DMS79 treated with DMSO at 0.1 percent for 48 hours (cell line): ENCODE measurements at places on chromosomes 2 and 18.

DNA sequence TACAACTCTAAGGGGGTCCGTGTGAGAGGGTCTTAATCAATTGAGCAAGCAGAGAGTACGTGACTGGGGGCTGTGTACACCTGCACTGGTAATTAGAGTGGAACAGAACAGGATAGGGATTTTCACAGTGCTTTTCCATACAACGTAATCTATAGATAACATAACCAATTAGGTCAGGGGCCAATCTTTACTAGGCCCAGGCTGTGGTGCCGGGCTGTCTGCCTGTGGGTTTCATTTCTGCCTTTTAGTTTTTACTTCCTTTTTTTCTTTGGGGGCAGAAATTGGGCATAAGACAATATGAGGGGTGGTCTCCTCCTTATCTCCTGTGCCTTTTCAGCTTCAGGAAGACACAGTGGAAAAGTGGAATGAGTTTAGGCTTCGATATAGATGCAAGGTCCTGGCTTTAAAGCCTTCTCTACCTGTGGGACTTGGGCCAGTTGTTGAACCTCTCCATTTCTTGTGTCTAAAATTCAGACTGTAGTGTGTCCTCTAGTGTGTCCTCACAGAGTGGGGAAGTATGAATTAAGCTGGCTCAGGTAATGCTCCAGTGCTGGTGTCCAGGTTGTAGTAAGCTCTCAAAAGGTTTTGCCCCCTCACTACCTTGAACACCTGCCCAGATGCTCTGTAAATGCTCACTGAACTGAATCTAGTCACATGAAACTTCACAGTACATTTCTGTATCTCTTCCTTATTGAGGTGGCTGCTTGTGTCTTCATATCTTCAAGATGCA is 422.8 kb downstream of the SETBP1 start:
- peak; percentile 31 for DNase-seq

DNA sequence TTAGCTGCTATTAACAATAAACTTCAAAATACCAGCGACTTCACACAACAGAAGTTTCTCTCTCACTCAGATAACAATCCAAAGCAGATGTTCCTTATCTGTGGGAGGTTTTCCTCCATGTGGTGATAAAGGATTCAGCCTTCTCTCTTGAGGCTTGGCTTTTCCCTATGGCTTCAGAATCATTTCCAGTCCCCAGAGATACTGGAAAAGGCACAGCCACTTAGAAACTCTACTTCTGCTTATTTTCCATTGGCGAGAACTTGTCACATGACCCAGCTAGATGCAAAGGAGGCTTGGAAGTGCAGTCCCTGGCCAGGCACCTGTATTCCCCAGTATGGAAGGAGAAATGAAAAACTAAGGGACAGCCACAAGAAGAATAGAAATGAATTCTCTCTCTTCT is 344.8 kb downstream of the MTX2 start:
- DNase-seq: no peak

GRCh38 chr18:61597316-61597715 is 264.1 kb downstream of the CDH20 start:
- DNase-seq: no peak

DNA sequence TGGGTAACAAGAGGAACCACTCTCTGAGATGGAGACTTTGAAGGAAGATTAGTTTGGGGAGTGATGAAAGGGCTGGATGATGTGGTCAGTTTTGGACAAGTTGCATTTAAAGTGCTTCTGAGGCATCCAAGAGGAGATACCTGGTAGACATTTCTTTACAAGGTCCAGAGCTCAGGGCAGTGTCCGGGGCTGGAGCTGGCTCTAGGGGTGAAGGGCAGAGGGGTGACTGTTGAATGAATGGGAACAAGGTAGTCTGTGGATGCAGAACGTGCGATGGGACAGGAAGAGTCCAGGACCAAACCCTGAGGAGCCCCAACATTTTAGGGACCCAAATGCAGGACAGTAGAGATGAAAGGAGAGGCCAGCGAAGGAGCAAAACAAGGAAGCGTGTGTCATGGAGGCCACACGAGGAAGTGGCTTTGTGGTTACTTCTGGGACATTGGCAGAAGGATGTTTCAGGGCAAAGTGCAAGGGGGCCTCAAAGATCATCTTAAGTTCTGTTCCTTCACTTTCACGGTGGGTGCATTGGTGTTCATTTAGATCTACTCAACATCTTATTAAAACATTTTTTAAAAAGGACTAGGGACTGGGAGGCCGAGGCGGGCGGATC is 13.6 kb upstream of the GPR35 start:
- no peak for DNase-seq

GRCh38 chr18:34809451-34810072 is 99.5 kb downstream of the DTNA start:
- no peak for DNase-seq

- no peak for DNase-seq
Measured at GRCh38 chr2:222998459-222998858, 53.5 kb upstream of the KCNE4 start.

GRCh38 chr2:232463701-232464543 is 8.0 kb downstream of the ALPI start:
- DNase-seq: peak; percentile 37

GRCh38 chr2:150174056-150174805 is 313.2 kb downstream of the RND3 start:
- DNase-seq: no peak

DNA sequence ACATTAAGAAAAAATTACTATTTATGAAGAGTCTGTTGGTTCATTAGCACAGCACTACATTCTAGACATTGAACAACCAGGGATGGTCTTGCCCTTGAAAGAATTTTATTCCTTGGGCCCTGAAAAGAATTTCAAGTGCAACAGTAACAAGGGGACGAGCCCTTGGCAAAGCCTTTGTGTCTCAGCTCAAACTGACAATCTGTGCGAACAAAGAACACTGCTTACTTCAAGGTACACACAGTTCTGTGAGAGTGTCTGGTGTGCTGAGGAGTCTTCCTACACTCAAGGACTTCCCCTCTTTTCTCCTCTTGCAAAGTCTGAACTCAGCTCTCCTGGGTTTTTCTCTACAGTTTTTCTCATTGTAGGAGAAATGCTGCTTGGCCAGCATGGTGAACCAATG is 373.4 kb downstream of the NBAS start:
- DNase-seq: no peak

- DNase-seq: no peak
Measured at GRCh38 chr2:170924969-170925368, 4.1 kb upstream of the GORASP2 start.

GRCh38 chr2:173584676-173585458 is 230.2 kb downstream of the CDCA7 start:
- DNase-seq: no peak

- DNase-seq: no peak
Measured at GRCh38 chr2:193810533-193810932, 1615.8 kb upstream of the TMEFF2 start.

DNA sequence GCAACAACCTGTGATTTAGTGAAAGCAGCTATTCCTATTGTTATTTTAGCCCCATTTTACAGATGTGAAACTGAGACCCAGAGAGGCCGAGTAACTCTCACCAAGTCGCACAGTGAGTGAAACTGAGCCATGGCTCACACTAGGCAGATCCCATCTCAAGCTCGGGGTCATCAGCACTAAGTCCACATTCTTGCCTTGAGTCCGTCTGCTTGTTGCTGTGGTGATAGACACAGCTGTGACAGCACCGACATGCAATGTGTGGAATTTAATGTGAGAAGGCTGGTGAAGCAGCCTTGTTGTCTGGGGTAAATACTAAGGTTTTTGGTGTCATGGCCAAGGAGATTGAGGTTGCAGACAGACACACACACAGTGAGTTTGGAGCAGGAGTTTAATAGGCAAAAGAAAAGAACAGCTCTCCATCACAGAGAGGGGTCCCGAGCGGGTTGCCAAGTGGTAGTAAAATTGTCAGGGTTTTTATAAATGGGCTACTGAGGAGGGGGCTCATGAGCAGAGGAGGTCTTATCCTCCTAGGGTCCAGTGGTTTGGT is 40.2 kb upstream of the GMCL1 start:
- DNase-seq: no peak

DNA sequence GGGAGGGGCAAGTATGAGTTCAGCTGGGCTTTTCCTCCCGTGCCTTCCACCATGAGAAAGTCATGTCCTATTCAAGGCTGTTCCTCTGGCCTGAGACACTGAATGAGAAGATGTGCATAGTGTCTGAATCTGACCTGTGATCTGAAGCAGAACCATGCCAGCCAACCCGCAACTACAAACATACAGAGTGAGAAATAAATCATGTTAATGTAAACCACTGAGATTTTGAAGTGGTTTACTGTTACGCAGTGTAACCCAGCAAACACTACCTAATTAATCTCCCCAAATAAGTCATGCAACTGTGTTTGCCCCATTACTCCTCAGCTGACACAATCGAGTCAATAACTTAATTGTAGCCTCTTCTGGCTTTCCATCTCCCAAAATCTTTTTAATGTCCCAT is 49.2 kb downstream of the METTL4 start:
- DNase-seq: peak; percentile 86

GRCh38 chr18:54805571-54806334 is 22.5 kb upstream of the RAB27B start:
- no peak for DNase-seq

- DNase-seq: no peak
Measured at GRCh38 chr2:125405816-125406215, 1250.1 kb upstream of the GYPC start.

- DNase-seq: no peak
Measured at GRCh38 chr2:176507786-176508185, 238.5 kb downstream of the MTX2 start.

DNA sequence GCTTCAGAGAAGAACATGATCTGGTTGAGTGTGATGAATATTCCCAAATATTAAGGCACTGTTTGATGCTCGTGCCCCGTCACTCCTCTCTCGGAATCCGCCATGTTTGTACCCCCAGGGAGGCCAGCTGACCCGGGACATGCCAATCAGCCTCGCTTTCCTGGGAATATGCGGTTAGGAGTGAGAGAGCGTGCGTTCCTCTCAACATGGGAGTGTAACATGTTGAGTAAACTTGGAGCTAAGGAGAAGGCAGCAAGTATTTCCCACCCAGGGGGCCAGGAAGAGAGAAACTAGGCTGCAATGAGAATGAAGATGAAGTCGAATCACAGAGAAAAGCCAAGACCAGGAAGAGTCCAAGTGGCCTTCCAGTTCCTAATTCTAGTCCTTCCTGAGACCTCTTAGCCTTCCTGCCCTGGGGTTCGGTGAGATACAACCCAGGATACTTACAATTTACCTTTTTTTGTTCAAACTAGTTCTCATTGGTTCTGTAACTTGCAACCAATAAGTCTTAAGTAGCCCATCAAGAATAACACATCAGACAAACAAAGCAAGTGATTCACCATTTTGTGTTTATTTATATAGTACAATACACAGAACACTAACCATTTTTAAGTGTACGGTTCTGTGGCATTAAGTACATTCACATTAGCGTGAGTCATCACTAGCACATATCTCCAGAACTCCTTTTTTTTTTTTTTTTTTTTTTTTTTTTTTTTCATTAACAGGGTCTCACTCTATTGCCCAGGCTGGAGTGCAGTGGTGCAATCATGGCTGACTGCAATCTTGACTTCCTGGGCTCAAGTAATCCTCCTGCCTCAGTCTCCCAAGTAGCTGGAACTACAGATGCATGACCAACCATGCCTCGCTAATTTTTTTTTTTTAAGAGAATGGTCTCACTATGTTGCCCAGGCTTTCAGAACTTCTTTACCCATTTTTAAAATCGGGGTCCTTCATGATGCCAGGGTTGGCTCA is 36.4 kb upstream of the SLC1A4 start:
- DNase-seq: no peak

- DNase-seq: no peak
Measured at GRCh38 chr2:45190481-45190942, 181.3 kb upstream of the SIX2 start.

DNA sequence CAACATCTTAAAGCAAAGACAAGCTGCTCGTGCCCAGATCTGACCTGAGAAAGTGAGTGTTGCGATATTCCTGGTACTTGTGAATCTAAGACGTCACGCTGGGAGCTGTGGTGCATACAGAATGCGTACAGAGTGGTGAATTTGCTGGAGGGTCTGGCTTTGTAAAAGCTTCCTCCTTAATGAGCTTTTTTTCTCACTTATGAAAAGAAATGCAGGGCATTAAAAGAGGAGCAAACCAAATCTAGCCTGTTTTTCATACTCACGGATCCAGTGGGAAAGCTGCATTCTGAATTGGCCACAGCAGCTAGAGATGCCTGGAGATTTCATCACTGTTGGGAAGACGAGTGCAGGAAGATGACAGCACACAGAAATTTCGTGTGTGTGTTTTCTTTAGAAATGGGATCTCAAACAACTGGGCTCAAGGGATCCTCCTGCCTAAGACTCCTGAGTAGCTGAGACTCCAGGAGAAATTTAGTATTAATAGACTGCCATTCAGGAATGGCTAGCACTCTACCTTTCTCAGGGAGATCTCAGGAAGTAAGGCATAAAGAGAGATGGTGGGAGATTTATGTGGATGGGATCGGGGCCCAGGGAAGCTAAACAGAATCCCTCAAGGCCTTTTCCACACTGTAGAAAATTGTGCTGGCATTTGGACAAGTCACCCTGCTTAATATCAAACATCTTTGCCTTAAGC is 181.3 kb downstream of the ALPK2 start:
- DNase-seq: peak; percentile 51

DNA sequence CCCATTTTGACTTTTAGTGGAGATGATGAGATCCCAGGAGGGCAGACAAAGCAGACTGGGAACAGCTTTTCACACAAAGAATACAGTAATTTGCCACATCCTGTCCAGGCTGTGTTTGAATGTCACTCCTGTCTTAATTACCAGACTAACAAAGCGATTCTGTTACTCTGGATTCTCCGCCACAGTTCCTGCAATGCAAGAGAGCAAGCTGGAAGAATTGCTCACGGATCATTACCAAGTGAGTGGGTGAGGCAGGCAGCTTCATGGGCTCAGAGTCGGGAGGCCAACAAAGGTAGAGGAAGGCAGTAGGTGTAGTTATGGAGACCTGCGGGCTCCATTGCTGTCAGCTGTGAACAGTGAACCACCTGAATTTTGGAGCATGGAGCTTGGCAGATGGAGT is 250.5 kb upstream of the ATP5MC3 start:
- DNase-seq: peak; percentile 90

- DNase-seq: no peak
Measured at GRCh38 chr2:206071807-206072206, 14.2 kb downstream of the INO80D start.

DNA sequence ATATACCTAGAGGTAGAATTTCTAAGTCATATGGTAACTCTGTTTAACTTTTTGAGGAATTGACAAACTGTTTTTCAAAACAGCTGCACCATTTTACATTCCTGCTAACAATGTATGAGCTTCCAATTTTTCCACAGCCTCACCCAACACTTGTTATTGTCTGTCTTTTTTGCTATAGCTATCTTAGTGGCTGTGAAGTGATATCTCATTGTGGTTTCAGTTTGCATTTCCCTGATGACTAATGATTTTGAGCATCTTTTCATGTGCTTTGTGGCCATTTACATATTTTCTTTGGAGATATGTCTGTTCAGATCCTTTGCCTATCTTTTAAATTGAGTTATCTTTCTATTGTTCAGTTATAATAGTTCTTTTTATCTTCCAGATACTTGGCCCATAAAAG is 273.8 kb downstream of the AGPS start:
- no peak for DNase-seq

GRCh38 chr2:168119515-168120141 is 127.8 kb downstream of the STK39 start:
- peak; percentile 54 for DNase-seq
